Osteoblast (primary cell): ENCODE measurements at places on chromosomes 5 and 9. TPM values are rescaled to one million over a fixed set of nuclear protein-coding genes. Genes with fewer than 3 reads are reported as not detected.

The ARL14EPL gene
- total RNA-seq, result not detected in 2 replicates

The GABRA6 gene
- total RNA-seq, result not detected in 2 replicates

The FRMD3 gene
- total RNA-seq, result 0.36 TPM in 1 of 2 replicates, not detected in the other

The OBP2B gene
- total RNA-seq, result not detected in 2 replicates

The WHRN gene
- 2.2 and 2.7 TPM in 2 replicates for total RNA-seq

The PAEP gene
- total RNA-seq, result not detected in 2 replicates

The ACER2 gene
- total RNA-seq, result 1.5 and 2.2 TPM in 2 replicates

The CHSY3 gene
- total RNA-seq, result 12.3 and 12.4 TPM in 2 replicates

The MARCOL gene
- not detected in 2 replicates for total RNA-seq

The CD72 gene
- 2.7 and 2.9 TPM in 2 replicates for total RNA-seq

The CNTNAP3B gene
- 15.0 and 30.8 TPM in 2 replicates for total RNA-seq

The PCDHGA10 gene
- total RNA-seq, result 23.2 and 24.8 TPM in 2 replicates

The CTSV gene
- 0.29 and 0.36 TPM in 2 replicates for total RNA-seq

The DTWD2 gene
- total RNA-seq, result 8.0 and 11.6 TPM in 2 replicates

- no peak for DNase-seq
These were observed 158.5 kb downstream of the NR3C1 start for GRCh38 chr5:143244990-143245389.

GRCh38 chr5:136153581-136154236 is 21.1 kb downstream of the SMAD5 start:
- DNase-seq, result no peak

GRCh38 chr5:59584858-59585846 is 308.4 kb downstream of the PDE4D start:
- DNase-seq, result no peak

DNA sequence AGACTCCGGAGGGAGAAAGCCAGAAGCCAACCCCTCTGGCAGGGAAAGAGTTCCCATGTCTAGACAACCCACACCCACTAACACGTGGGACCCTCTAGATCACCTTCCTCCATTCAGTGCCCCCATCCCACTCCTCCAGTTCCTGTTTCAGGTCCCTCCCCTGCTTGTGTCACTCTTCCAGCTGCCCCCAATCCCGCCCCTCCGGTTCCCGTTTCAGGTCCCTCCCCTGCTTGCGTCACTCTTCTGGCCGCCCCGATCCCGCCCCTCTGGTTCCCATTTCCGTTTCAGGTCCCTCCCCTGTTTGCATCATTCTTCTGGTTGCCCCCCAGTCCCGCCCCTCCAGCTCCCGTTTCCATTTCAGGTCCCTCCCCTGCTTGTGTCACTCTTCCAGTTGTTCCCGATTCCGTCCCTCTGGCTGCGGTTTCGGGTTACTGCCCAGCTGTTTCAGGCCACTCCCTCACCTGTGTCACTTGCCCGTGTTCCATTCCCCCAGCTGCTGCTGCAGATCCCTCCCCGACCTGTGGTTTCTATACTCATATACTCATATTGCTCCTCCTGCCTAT is 64.8 kb upstream of the RANBP6 start:
- DNase-seq, result peak; percentile 62

- DNase-seq, result peak; percentile 73
These were observed 307.6 kb downstream of the CWC27 start for GRCh38 chr5:65076251-65076869.

DNA sequence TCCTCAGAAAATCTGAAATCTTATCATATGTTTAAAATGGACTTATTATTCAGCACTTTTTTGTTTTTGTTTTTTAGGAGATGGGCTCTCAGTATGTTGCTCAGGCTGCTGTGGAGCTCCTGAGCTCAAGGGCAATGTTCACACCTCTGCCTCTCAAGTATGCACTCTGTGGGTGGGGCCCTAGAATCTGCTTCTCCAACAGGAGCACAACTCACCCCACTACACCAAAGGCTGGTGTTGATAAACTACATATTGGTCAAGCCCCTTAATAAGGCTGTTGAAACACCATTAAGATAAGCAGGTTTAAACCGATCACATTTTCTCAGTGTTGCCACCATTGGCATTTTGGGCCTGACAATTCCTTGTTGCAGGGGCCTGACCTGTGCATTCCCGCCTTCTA is 131.6 kb downstream of the FANCC start:
- no peak for DNase-seq

DNA sequence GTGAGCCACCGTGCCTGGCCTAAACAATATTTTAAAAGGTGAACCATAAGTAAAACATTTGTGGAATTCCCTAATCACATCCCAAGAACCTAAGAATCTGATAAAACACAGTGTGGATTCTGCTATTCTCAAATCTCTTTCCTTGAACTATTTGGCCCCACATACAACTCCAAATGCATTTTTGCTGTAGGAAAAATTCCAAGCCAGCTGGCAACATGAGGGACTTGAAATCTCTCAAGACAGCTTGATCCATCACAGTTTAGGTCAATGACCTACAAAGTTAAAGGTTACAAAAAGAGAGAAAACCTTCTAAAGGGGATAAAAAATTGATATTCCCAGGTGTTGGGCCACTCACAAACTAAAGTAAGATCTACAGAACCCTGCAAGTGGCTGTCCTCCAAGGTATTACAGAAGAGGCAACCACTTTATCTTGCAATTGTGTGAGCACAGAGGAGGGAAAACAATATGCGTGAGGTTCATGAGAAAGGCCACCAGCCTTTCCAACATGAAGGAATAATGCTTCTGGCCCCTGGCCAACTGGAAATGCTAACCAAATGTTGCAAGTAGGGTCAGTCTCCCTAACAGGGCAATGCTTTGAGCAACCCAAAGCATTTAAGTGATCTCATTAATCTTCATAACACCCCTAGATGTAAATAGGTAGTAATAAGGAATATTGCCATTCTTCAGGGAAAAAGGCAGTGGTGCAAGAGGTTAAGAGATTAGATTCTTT is 221.4 kb downstream of the SEMA5A start:
- DNase-seq, result no peak

DNA sequence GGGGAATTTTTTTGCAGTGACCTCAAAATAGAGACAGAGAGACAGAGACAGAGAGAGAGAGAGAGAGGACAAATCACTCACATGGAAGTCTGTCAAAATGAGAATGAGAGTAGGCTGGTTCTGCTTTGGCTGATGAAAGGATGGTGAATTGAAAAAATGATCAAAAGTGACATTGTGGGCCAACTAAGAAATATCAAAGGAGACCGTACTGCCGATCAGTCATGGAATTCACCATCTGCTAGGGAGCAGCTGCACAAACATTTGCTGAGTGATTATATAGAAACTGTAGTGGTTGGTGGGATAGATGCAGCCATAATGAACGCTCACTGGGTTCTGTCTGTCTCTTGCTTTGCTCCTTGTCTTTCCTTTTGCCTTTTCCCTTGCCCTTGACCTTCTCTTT is 476.6 kb upstream of the SGCD start:
- no peak for DNase-seq

DNA sequence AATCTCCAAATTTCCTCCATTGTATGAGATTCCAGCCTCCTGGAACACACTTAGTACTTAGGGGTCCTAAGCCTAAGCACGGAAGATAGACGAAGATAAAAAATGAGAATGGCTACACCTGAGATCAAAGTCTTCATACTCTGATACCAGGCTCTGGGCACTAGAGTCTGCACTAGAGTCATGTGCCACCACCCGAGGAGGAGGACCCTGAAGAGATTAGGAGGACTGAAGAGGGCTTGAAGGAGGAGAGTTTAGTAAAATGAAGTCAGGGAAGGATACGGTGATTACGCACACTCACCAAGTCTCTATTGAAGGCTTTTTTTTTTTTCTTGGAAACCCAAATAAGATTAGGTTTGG is 573 bp upstream of the SPATA24 start:
- no peak for DNase-seq

DNA sequence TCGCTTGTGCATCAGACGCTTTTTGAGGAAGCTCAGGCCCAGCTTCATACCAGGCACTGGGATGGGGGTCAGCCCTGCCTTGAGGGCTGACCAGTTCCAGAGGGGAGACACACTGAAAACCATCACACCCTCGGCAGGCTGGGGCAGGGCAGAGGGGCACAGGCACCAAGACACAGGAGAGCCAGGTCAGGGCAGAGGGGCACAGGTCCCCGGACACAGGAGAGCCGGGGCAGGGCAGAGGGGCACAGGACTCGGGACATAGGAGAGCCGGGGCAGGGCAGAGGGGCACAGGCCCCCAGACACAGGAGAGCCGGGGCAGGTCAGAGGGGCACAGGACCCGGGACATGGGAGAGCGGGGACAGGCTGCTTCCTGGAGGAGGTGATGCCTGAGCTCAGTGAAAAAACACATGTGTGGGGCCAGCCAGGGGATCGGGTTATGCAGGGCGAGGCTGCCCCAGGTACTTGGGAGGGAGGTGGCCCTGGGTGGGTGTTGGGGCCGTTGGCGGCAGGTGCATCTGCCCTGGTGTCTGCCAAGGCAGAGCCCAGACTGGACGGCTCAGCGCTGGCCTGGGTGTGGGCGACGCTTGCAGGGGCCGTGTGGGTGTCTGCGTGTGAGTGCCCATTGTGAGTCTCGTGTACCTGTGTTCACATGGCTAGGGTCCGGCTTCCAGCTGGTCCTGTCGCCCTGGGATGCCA is 15.1 kb upstream of the SLC2A6 start:
- peak; percentile 71 for DNase-seq

GRCh38 chr5:10421896-10422691 is 19.6 kb upstream of the ROPN1L start:
- no peak for DNase-seq

- no peak for DNase-seq
These were observed 57.7 kb upstream of the FUBP3 start for GRCh38 chr9:130521715-130522114.

GRCh38 chr9:92424340-92424739 is at the start of gene OMD:
OMD (minus strand) TSS chr9:92424471; CDS start chr9:92417558, 6,913 bp downstream.
- peak; percentile 41 for DNase-seq

DNA sequence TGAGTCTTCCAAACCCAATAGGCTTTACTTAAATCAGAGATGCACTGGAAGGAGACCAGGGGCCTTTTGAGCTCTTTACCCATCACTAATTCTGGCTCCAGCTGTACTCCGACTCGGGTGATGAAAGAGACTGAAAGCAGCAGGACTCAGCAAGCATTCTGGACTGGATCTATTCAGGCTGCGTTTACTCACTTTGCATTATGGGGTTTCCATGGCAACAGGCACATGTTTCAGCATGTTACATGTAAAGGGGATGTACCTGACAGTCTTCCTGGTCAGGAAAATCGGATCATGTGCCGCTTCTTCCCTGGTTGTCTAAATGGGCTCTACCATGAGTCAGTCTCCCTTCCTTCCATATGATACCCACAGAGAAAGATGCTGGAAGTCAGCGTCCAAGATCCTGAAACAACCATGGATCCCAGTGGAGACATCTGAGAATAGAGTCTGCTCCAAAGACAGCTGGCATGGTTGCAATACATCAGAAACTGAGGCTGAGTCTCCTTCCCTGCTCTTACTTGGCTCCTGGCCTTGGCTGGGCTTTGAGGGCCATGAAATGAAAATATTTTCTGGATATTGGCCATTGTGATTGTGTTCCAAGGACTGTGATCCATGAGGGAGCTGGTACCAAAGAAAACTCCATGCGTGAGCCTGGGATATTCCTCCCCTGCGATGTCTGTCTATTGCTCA is 102.5 kb upstream of the TNC start:
- DNase-seq, result no peak

GRCh38 chr5:55502759-55503158 is 32.0 kb downstream of the PLPP1 start:
- DNase-seq, result no peak

DNA sequence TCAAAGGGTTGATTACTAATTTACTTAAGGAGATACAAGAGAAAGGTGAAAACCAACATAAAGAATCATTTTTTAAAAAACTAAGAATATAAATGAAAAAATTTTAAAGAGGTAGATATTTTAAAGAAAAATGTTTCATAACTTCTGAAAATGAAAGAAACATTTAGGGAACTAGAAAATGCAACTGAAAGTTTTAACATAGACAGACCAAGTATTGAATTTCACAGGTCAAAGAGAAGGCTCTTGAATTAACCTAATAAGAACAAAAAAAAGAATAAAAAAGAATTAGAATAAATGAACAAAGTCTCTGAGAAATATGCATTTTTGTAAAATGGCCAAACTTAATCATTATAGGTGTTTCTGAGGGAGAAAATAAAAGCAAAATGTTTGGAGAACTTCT is 16.1 kb upstream of the FAM174A start:
- DNase-seq, result no peak

DNA sequence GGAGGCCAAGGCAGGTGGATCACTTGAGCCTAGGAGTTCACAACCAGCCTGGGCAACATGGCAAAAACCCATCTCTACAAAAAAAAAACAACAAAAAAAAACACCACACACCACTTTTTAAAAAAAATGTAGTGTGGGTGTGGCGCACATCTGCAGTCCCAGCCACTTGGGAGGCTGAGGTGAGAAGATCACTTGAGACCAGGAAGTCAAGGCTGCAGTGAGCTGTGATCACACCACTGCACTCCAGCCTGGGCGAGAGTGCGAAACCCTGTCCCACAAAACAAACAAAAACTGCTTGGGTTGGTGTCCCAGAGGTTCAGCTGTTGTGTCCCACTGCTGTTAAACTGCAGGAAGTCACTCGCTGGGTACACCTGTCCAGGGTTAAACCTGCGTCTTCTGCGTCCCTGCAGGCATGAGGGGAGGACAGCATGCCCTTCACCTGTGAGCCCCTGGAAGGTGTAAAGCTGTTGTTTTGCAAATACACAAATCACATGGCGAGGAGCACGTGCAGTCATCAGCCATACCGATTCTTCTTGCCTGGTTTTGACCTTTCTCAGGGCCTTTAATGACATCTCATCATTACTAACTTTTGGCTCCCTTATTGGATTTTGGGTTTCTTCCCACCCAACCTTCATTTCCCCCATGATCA is 29.3 kb upstream of the CLPTM1L start:
- no peak for DNase-seq

GRCh38 chr5:79255786-79256557 is 20.0 kb downstream of the JMY start:
- peak; percentile 66 for DNase-seq

DNA sequence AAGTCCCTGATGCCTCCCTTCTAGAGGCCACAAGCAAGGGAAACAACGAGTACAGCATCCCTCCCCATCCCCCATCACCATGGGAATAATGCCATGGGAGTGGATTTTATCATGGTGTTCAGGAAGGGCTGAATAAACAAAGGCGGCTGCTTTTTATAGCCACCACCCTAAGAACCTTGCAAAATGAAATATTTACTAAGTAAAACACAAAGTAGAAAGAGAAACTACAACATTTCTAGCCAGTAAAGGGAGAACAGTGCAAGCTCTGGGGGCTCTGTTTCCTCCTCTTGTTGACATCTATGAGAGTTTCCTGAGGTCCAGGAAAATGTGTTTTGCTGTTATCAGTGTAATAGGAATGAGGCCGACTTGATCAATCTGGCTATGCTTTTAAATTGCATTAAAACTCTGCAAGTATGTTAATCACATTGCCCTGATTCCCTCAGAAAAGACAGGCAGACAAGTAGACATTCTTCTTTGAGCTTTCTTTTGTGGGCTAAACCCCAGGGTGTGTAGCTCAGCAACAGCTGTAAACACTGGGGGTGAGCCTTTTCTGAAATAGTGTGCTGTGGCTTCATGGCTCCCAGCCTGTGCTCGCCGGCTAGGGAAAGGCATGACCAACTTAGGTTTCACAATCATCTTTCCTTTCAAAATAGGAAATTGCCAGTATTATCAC is 31.1 kb downstream of the SV2C start:
- DNase-seq, result no peak
